Erythroblast (primary cell): ENCODE measurements at places on chromosomes 5 and 9.
A peak's percentile ranks its signal among the peaks of the same experiment; 100 is the strongest.

DNA sequence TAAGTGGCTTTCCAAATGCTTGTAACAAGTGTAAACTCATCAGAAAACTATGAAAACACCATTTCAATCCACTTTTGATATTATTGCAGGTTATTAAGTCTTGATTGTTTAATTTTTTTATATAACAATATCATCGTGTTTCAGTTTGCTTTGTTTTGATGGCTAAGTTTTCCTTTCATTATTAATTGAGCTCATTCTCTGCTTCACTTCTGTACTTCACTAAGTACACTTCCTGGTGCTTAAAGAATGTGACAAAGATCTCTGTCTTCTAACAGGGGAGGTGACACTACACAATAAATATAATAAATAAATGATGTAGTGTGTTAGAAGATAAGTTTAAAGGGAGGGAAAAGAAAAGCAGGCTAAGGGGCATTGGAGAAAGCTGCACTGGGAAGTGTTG is 13.0 kb upstream of the RAD23B start:
- no peak for DNase-seq

DNA sequence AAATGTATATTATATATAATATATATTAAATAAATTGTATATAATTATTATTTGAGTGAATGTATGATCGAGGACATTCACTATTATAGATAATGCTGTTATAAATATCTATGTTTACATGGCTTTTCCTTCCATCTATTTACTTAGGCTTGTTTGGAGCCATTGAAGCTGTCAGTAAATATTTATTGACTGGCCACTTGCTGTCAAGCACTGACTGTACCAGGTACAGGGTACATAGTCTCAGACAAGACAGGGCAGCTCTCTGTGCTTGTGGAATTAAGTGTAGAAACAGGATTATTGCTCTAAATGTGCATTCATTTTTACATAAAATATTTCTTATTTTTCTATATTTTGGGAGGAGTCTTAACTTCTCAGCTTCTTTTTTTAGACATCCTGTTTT is 16.4 kb downstream of the FAXDC2 start:
- peak; percentile 30 for DNase-seq

DNA sequence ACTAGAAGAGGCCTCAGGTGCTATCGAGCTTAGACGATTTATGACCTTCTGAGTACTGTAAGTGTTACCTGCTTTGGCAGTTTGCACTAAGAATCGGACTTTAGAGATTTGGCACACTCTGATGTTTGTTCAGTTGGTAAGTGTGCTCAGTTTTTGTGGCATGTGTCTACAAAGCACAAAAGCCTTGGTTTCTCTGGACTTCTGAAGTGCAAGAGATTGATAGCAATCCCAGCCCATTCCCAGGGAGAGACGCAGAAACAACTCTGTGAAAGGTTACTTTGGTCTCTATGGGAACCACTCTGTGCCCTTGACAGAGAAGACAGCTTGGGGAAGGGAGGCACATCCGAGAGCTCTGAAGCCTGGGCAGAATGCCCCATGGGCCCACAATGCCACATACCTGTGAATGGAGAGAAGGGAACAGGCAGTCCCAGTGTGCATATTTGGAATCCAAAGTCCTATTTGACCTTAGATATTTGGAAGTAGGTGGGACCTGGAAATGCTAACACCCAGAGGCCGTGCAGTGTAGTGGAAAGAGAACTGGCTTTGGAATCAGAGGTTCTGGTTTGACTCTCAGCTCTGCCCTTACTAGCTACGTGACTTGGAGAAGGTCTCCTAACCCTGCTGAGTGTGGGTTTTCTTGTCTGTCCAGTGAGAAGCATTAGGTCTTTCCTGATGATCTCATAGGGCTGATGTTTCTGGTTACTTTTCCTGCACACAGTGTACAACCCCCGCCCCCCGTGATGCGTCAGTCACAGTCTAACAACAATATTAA is 194.3 kb upstream of the VLDLR start:
- DNase-seq: no peak

- DNase-seq: no peak
Measured at GRCh38 chr5:10227379-10227778, 22.3 kb downstream of the ATPSCKMT start.

- DNase-seq: no peak
Measured at GRCh38 chr5:59037041-59037440, 454.2 kb downstream of the RAB3C start.

DNA sequence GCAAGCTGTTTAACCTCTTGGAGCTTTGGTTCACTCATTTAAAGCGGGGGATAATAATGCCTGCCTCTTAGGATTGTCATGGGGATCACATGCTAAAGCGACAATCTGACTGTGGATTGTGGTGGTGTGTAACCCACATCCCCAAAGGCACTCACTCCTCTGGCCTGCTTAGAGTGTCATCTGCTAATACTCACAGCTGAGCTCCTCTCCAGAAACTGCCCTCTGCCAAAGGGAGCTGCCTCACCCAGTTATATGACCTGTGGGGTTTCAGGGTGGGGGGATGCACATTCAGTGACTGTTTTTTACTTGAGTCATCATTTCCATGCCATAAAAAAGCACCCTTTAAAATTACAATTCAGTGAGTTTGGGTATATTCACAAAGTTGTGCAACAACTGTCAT is 110.0 kb upstream of the SPOCK1 start:
- no peak for DNase-seq

- DNase-seq: no peak
Measured at GRCh38 chr9:28209130-28209529, 635.8 kb upstream of the C9orf72 start.

DNA sequence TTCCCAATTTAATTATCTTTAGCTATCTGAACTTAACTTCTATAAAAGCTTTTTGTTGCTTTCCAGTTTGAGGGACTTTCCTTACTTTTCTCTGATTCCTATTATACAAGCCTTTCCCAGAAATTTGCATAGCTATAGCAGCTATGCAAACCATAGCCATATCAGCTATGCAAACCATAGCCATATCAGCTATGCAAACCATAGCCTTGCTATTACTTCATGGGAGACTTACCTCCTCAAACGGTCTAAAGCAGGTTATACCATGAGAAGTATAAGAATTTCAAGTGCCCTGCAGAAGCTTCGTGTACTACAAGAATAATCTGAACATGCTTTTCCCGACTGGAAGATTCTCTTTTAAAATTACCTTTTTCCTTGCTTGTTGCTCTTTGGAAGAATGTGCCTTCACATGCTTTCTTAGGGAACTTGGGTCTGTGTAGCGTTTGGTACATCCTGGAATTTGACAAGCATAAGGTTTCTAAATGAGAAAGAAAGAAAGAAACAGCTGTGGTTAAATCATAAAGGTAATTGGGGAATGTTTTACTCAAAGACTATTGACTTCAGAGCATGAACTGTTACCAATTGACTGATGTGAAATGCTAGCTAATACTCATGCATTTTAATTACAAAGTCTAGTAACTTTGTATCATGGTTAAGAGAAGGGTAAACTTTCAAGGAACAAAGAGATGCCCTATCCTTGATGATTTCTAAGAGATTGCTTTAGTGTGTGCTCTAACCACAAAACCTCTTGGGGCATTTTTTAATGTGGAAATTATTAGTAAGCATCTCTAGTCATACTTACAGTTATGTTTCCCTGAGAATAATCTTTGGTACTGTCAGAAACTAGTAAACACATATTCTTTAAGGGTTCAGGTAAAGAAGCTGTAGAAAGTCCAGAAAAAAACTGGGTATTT is 367.6 kb downstream of the GLIS3 start:
- DNase-seq: no peak

GRCh38 chr5:71770381-71770780 is 51.3 kb downstream of the CARTPT start:
- peak; percentile 6 for DNase-seq

DNA sequence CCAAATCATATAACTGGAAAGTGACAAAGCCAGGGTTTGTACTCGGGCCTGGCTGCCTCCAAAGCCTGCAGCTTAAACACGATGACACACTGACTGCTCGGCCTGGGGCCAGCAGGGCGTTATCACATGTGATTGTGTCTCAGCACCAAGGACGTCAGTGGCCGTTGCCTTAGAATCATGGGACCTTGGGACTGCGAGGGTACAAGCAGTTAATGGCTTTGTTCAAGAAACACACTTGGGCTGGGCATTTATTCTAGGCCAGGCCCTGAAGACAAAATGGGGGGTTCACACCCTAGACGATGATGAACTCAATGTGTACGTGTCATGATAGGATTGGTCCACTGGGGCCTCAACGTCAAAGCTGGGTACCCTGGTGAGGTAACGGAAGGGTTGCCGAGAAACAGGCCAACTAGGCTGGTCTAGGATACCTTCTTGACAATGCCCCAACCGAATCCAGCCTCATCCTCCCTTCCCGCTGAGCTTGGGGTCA is 13.0 kb downstream of the SH3PXD2B start:
- DNase-seq: no peak
